Suppressor macrophage treated with lipopolysaccharide for 4 hours (primary cell): ENCODE measurements at places on chromosomes 12 and 14.

GRCh38 chr12:51254536-51254935 is 15.7 kb downstream of the SMAGP start:
- no peak for DNase-seq

DNA sequence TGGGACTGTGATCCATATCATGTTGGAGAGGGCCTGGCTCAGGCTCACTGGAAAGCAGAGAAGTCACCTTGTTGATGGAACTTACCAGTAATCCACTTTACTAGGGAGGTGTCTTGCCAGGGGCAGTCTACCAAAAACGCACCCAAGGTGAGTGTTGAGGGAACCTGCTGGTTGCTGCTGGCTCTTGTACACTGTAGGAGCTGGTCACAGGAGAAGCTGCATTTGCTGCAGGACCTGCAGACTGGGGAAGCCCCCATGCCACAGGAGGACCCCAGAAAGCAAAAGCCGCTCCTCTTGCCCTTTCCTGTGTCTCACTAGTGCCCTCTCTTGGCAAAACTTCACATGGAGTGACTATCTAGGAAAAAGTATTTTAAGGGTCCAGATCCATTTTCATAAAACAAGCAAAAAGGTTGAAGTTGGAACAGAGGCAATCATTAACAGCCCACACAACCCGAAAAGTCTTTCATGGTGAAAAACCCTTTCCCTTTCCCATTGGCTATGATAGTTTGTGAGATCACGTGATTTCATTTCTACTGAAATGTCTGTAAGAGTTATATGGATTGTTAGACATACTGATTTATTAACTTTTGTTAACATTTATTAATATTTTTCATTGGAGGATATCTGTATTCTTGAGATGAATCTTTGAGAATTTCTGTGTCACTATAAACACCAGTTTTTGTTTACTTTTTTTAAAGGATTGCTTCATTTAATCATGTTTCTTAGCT is 59.2 kb downstream of the RASSF8 start:
- DNase-seq, result peak; percentile 41

GRCh38 chr12:111767362-111768158 is 827 bp downstream of the ALDH2 start:
- DNase-seq, result no peak

DNA sequence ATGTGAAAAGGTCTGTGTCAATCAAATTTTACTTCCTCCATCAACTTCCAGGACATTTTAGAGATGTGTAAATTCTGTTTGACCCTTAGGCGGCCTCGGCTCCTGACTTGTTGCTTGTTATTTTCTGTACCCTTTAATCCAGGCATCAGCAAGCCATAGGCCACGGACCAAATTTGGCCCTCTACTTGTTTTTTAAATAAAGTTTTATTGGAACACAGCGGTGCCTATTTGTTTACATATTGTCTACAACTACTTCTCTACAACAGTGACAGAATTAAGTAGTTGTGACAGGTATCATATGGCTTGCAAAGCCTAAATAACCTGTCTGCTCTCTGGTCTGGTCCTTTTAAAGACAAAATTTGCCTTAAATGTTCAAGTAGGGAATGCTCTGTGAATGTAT is 132.1 kb downstream of the AACS start:
- DNase-seq, result no peak

DNA sequence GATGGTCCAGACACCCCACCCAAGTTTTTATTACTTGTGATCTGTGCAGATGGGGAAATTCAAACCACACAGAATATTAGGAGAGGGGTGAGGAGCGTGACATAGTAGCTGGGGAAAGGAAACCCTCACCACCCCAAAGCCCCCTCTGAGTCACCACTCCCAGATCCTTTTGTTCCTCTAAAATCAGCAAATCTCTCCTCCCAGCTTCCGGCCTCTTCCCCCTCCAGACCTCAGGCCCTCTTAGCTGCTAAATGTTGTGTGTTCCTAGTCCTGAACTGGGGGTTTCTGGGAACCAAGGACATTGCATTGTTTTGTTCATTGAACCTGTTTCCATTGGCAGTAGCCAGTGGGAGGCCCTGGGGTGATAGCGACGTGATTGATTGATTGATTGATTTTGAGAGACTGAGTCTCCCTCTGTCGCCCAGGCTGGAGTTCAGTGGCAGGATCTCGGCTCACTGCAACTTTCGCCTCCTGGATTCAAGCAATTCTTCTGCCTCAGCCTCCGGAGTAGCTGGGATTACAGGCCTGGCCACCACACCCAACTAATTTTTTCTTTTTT is 5.9 kb upstream of the ORAI1 start:
- DNase-seq, result peak; percentile 55

DNA sequence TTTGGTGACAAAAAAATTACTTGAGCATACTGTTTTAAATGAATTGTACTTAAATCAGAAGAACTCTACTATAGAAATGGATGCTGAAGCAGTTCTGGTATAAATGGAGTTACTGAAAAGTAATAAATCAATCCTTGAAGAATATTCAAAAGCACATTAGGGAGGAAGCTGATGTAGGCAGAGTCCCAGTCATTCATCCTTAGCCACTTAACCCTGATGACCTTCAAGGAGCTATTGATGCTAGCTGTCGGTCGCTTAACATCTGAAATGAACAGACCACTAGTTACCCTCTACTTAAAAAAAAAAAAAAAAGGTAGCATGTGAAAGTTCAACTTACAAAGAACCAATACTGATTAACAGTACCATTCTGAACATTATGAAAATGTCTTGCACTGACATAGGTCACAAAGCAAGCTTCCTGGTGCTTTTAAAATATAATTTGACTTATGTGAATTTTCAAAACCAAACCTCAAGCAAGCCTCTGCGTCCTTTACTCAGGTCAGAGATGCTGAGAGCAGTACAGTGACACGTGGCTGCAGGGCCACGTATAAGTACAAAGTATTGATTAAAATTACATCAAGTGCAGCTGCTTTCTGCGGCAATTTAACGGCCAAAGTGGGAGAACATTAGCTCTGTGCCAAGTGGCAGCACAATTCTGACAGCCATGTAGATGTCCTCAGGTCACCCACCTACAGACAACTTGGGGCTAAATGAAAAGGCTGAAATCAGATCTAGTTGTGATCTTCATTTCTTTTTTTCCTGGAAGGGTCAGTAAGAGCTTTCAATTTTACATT is 18.1 kb downstream of the PPM1H start:
- DNase-seq, result no peak

GRCh38 chr12:122437656-122438121 is 15.2 kb upstream of the CLIP1 start:
- DNase-seq, result no peak

GRCh38 chr14:92108345-92109254 is 2.2 kb upstream of the ATXN3 start:
- no peak for DNase-seq

DNA sequence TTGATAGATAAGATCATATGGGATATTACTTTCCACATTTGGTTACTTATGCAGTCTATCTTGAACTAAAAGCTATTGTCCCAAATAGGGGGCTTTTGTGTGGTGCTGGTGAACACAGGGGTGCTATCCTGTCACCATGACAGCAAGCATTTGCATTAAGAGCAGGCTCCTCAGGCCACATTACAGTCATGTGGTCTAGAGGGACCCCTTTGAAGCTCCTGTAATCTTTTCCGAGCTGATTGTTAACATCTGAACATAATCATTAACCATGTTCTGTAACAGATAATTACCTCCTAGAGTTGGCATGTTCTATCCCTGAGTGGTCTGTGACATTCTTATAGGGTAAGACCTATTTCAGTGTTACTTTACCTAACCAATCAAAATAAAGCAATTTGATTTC is 178.8 kb downstream of the KTN1 start:
- no peak for DNase-seq

DNA sequence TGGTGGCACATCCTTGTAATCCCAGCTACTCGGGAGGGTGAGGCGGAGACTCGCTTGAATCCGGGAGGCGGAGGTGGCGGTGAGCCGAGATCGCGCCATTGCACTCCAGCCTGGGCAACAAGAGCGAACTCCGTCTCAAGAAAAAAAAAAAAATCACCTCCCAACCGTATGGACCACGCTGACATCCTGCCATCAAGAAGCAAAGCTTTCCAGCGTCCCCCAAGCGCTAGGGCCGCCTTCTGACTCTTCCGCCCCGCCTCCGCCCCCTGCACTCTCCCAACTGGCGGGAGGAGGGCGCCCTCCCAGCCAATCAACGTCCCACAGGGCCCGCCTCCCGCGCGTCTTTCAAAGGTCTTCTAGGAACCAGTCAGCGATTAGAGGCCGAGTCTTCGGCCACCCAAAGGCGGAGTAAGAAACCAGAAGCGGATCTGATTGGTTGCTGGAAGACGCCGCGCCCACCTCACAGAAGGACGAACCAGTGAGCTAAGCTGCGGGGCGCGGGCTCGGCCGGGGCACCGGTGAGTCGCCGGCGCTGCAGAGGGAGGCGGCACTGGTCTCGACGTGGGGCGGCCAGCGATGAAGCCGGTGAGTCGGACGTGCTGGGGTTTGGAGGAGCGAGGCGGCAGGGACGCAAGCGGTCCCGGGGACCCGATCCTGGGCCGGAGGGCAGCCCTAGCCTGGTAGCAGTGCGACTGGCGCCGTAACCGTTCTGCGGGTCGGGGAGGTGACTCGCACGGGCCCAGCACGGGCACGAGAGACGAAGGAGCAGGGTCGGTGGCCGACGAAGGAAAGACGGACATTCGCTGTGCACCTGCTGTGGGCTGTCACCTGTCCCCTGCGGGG is at the start of gene CDKN3:
Gene CDKN3, plus strand, starts transcription at position 515 of the 843 bp plus-strand sequence. Its CDS starts 62 bp downstream, at position 577.
- peak; percentile 99 for DNase-seq

- DNase-seq, result no peak
Measured at GRCh38 chr14:94773655-94774343, 3.9 kb upstream of the GSC start.

GRCh38 chr12:32917094-32917611 is 20.6 kb upstream of the PKP2 start:
- DNase-seq, result no peak

DNA sequence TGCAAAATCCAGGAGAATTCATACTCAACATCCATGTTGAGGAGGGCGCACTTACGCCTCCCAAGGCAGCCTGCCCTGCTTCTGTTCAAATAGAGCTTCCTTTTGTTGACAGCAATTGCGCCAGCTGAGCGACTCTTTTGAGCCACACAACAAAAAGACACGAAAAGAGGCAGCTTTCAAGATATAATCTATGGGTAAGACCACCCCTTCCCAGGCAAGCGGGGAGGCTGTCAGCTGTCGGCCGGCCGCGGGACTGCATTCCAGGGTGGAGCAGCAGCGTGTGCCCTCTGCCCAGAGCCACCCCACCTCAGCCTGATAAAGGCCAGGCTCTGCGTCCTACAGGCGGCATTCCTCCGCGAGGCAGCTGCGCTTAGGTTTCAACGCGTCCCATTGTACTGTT is 15.8 kb upstream of the STAB2 start:
- no peak for DNase-seq

- DNase-seq, result no peak
Measured at GRCh38 chr14:85813040-85813439, 283.1 kb downstream of the FLRT2 start.

- DNase-seq, result no peak
Measured at GRCh38 chr14:102159841-102160240, 20.1 kb downstream of the WDR20 start.

- DNase-seq, result no peak
Measured at GRCh38 chr12:51809193-51809592, 39.3 kb downstream of the FIGNL2 start.

DNA sequence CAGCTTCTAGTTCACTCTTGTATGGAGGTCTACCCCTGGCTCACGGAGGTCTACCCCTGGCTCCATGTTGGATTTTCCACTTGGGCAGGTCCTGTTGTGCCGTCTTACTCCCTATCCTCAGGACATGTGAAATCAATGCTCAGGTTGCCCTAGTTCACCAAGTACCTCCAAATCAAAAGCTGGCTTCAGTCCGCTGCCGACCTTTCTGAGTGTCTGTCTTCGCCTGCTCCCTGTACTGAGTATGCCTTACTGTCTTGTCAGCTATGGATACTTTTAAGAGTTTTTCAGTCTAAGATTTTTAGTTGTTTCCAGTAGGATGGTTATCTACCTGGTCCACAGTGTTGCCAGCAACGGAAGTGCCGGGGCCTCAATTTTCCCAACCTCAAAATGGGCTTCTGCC is 40.1 kb upstream of the BCL11B start:
- no peak for DNase-seq

GRCh38 chr14:69760810-69761209 is 6.1 kb upstream of the SRSF5 start:
- DNase-seq, result peak; percentile 23

- DNase-seq, result no peak
Measured at GRCh38 chr12:2625289-2625612, 169.5 kb upstream of the FKBP4 start.

DNA sequence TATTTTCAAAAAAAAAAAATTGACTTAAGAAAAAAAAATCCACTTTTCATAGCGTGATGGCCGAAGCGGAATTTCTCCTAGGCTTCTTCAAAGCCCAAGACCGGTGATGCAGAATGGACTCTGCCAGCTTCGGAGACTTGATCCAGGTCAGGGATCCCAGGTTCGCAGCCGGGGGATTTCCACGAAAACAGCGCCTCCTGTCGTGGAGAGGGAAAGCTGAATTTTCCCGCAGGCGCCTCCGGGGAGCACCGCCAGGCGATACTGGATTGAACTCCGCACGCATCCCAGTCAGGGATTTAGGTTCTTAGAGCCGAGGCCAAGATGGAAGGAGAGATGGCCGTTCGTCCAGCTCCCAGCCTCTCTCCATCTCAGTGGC is 2.1 kb downstream of the TTC6 start:
- DNase-seq, result no peak

- DNase-seq, result peak; percentile 59
Measured at GRCh38 chr14:71725922-71726579, 206.2 kb upstream of the RGS6 start.
